ENCODE measurements at places on chromosomes 7 and 10. TPM values are rescaled to one million over a fixed set of nuclear protein-coding genes. Genes with fewer than 3 reads are reported as not detected.
A peak's percentile ranks its signal among the peaks of the same experiment; 100 is the strongest.

The POP7 gene
- 96.7 TPM for total RNA-seq

The LDB3 gene
- 0.43 TPM for total RNA-seq

The CH25H gene
- 0.56 TPM for total RNA-seq

The ZNF862 gene
- 3.9 TPM for total RNA-seq

The CD36 gene
- 0.60 TPM for total RNA-seq

The VSTM4 gene
- 0.73 TPM for total RNA-seq

GRCh38 chr10:29240986-29241660, 47.7 kb upstream of the LYZL1 start:
- DNase-seq: no peak

DNA sequence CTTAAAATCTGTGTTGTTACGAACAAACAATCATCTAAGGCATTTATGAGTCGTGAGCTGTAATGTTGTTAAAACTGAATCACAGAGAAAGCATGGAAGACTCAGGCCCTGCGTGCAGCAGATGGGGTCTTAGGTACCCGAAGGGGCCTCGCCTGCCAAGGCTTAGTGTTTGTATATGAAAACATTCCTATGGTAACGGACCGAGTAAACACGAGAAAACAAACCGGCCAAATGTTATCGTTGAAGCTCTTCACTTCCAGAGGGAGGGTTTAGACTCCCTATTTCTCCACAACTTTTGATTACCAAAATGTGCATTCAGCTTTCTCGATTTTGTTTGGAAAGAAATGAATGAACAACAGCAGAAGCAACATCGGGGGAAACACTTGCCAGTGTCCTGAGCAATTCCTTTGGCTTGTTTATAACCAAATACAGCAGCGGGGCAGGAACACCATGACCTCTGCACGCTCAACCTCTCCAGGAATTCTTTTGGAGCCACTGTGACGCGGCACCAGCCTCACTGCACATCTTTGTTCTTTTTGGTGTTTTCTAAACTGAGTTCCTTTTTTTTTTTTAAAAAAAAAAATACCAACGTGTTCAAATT, 121.6 kb upstream of the KLF6 start:
- no peak for DNase-seq

- DNase-seq: no peak
Measured at GRCh38 chr10:92125144-92125543, 165.7 kb downstream of the CPEB3 start.

- no peak for DNase-seq
Measured at GRCh38 chr10:80253266-80253962, 36.0 kb downstream of the MAT1A start.

- no peak for DNase-seq
Measured at GRCh38 chr7:1898628-1899185, 228.6 kb downstream of the ELFN1 start.

DNA sequence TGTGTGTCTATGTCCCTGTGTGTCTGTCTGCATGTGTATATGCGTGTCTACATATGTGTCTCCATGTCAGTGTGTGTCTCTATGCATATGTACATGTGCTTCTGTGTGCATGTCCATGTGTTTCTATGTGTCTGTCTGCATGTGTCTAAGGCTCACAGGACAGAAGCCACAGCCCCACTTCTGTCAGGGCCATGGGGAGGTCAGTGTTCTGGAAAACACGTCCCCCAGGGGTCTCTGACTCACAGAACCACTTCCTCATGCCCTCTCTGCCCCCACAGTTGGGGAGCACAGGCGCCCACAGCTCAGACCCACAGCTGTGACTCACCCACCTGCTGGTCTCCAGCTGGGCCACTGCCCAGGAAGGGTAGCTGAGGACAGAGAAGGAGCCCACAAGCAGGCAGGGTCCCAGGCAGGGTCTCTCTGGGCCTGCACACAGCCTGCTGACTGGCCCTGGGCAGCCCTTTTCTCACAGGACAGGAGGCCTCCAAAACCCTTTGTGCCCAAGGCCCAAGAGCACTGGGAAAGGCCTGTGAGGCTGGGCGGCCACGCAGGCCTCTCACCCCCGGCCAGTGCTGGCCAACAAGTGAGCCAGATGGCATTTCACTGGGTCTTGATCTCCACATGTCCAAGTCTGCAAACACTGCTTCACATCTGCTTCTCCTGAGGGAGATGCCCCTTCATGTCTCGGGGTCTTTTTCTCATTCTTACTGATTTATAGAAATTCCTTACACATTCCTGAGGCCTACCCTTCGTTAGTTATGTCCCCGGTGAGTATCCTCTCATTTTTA, 102.9 kb upstream of the FAM20C start:
- DNase-seq: peak; percentile 43

- no peak for DNase-seq
Measured at GRCh38 chr7:111388016-111388415, 174.3 kb downstream of the IMMP2L start.

DNA sequence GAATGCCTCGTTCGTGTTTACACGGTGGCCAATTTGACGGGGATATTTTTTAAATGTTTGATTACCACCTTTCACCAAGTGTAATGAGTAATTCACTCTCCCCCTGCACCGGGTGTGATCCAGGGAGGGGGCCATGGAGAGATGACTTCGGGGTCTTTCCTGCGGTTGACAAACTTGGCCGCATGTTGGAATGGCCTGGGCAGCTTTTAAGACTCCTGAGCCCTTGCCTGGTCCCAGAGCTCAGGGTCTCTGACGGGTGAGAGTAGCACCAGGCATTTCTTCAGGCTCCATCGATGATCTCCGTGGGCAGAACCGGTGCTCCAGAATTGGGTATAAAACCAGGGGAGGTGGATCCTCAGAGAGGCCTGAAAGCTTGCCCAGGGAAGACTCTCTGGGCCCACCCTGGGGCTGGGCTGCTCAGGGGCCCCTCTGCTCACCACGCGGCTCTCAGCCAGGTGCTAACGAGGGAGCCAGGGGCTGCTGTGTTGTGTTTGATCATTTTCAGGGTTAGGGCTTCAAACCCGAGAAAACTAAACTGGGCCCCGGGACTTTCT, 882 bp downstream of the ZNF282 start:
- DNase-seq: no peak

- peak; percentile 72 for DNase-seq
Measured at GRCh38 chr7:85041605-85042216, 145.1 kb downstream of the SEMA3D start.

GRCh38 chr7:146115548-146115850, 1.1 kb upstream of the CNTNAP2 start:
- DNase-seq: no peak

DNA sequence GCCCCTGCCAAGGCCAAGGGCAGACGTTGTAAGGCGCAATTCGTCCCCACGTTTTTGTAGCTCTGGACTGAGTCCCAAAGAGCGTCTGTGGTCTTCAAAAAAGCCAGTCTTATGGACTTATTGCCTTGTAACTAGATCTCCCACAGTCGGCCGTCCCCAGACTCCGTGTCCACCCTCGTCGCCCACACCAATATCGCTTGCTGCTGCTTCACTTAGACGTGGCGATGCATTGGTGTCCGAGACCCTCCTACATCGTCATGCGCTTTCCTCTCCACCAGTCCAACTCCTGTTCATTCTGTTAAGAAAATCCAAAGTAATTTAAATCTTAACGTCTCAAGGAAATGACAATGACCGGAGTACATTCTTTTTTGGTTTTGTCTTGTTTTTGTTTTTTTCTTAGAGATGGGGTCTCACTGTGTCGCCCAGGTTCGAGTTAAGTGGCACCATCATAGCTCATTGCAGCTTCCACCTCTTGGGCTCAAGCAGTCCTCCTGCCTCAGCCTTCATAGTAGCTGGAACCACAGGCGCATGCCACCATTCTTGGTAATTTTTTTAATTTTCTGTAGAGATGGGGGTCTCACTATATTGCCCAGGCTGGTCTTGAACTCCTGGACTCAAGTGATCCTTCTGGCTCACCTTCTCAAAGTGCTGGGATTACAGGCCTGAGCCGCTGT, 851 bp downstream of the KIFBP start:
- DNase-seq: no peak

DNA sequence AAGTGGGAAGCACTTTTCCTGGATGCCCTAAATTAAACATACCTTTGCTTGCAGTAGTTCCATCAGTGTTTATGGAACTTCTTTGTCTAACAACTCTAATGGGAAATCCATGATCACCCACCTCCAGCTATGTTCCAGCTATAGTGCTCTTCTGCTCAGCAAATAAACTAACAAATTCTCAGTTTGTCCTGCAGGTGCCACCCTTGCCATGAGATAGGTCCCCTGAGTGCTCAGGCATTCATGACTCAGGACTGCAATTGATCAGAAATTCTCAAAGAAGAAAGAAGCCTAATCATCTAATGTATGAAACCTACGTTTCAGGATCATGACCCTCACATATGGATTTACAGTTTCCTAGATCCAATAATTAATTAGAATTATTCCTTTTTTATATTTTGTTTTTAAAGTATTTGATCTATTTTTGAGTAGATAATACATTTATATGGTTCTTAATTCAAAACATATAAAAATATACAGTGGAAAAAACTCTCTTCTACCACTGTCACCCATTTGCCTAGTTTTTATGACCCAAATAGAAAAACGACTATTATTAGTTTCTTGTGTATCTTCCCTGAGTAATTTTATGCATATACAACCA, 48.7 kb upstream of the DYNC1I1 start:
- DNase-seq: peak; percentile 25

GRCh38 chr10:17028798-17029197, 100.8 kb downstream of the CUBN start:
- no peak for DNase-seq

DNA sequence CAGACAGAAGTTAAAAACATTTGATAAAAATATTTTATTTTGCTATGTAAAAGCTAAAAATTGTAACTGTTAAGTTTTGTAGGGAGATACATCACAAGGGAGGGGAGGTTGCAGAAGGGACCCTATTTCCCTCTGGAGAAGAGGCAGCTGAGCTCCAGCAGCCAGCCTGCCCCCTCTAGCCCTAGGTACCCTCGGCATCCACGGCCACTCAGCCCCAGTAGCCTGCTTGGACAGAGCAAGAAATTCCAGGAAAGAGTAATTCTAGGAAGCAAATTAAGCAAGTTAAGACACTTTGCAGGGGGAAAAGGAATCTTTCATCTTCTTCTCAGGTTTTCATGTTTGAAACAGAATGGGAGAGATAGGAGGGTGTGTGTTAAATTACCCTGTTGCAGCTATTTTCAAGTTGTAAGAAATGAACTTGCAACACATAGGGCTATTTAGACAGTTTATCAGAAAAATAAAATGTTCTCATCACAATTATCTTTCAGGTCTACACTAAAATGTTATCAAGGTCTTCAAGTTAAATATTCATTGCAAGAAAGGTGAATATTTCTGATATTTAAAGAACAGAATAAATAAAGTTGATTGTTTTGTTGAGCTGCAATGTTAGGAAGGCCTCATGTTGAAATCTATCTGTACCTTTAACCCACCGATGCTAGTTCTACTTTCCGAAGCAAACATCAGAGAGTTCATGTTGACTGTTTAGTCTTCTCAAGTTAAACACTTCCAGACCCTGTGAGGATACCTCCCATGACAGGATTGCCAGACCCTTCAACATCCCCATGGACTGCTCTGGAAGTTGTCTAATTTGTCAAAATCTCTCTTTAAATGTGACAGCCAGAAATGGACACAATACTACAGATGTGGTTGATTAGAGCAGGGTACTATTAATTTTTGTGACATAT, 5.5 kb downstream of the SGCE start:
- DNase-seq: no peak

- peak; percentile 86 for DNase-seq
Measured at GRCh38 chr10:46229144-46229563, 57.6 kb upstream of the ANTXRL start.

GRCh38 chr10:75011221-75011620, 100.2 kb upstream of the SAMD8 start:
- DNase-seq: no peak

DNA sequence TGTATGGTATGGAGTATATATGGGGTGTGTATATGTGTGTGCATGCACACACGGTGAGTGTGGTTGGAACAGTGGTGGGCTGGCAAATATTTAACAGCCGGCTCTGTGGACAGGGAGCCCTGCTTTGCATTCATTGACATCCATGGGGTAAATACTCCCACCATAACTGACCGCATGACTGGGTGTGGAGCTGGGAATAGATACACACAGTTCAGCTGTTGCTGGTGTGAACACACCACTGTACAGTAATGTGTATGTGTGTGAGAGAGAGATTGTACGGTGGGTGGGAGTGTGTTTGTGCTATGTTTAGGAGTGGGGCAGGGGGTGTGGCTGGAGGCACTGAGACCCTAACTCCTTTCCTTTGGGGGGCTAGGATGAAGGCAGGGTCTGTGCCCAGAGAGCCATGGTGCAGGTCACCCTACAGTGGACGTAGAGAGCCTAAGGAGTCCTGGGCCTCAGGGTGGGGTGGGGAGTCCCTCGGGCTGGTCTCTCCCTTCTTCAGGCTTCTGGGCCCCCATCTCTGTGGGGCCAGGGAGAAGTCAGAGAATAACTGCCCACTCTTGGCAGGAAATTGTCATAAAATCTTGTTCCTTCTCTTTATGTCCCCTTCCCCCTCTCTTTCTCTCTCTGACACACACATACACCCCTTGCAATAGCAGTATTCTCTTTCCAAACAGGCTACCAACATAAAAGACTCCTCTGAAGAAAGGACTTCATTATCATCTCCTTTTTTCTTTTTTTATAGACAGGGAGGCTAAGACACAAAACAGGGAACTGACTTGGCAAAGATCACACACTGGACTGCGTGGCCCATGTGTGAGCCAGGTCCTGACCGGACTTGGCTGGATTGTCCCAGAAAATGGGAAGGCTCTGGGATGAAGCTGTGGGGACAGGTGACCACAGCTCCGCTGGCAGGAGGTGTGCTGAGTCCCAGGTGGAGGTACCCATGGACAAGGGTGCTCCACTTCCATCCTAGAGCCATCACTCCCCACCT, 3.2 kb downstream of the SFRP5 start:
- no peak for DNase-seq

DNA sequence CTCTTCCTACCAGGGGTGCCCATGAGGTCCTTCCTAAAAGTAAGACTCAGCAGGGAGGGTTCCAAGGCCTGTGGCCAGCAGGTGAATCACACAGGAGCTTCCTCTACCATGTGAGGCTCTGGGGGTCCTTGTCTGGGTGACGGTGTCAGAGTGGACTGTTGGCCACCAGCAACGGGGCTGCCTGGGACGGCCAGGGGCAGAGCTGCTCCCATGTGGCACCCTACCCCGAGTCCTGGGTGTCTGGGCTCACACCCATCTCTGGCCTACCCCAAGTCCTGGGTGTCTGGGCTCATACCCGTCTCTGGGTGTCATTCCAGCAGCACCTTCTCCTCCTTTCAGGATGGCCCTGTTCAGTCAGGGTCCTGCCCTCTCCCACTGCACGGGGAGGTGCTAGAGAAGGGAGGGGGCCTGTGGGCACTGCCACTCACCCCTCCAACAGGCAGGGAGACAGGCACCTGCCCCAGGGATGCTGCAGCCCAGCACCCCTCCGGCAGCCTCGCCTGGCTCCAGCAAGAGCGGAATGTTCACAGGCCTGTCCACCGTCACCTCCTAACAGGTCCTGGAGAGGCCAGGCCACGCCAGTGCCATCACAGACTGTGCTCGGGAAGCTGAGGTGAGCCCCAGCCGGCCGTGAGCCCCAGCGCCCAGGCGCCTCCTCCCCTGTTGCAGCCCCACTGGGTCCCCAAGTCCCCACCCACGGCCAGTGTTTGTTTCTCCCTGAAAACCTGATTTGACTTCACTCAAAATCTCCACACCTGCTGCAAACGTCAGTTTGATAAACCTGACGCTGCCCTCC, 143.7 kb downstream of the PTPRN2 start:
- DNase-seq: no peak

- DNase-seq: no peak
Measured at GRCh38 chr7:41640487-41640886, 62.4 kb downstream of the INHBA start.

- no peak for DNase-seq
Measured at GRCh38 chr7:55073976-55074528, 55.2 kb downstream of the EGFR start.
